Esophagus muscularis mucosa (tissue), 4 donors: ENCODE measurements at places on chromosomes 12 and 14. TPM values are rescaled to one million over a fixed set of nuclear protein-coding genes. Genes with fewer than 3 reads are reported as not detected.

- DNase-seq, result no peak
Observed at GRCh38 chr12:116436561-116437249, 122.5 kb upstream of the MAP1LC3B2 start.

- no peak for DNase-seq
Observed at GRCh38 chr12:47346251-47347019, 266.7 kb upstream of the AMIGO2 start.

- DNase-seq, result no peak
Observed at GRCh38 chr14:50974118-50974517, 29.8 kb upstream of the PYGL start.

DNA sequence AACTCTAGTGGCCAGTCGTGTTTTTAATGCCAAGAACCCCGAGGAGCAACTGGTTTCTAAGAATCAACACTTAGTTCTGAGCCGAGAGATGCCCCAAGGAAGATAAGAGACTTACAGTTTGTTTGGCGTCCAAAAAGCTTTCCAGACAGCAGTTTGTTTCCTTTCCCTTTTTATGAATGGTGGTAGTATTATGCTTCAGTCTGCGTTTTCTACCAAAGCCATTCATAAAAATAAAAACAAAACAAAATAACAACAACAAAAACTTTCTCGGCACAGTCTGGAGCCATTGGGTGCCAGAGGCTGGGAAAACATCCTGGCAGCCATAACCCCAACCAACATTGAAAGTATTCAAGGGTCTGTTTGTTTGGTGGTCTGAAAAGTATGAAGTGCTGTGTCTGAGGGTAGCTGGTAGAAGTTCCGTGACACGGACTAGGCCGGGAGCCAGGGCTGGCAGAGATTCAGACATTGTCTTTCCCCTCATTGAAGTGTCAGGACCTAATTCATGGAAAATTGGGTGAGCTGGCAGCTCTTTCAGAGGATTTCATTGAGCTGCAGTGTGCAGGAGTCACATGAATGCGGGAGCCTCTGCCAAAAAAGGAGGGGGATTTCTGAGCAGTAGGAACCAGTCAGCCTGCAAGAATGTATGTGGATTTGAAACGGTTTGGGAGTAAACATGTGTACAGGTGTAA lies 124.2 kb downstream of the HMGA2 start:
- no peak for DNase-seq

DNA sequence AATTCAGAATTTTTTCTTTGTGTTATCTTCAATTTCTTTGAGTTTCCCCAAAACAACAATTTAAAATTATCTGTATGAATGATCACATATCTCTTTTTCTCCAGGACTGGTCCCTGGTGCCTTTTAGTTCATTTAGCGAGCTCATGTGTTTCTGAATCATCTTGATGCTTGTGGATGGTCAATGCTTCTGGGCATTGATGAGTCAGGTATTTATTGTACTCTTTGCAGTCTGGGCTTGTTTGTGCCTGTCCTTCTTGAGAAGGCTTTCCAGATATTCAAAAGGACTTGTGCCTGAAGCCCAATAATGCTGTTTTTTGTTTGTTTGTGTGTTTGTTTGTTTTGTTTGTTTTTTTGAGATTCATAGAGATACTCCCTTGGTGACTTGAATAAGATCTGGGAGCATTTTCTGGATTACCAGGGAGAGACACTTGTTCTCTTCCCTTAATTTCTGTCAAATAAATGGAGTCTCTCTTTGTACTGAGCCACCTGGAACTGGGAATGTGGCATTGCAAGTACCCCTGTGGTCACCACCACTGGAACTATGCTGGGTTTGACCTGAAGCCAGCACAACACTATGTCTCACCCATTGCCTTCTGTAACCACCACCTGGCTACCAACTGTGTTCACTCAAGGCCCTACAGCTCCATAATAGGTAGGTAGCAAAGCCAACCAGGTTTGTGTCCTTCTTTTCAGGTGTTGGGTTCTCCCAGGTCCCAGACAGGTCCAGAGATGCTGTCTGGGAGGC lies 56.3 kb downstream of the SLC6A15 start:
- DNase-seq, result no peak

DNA sequence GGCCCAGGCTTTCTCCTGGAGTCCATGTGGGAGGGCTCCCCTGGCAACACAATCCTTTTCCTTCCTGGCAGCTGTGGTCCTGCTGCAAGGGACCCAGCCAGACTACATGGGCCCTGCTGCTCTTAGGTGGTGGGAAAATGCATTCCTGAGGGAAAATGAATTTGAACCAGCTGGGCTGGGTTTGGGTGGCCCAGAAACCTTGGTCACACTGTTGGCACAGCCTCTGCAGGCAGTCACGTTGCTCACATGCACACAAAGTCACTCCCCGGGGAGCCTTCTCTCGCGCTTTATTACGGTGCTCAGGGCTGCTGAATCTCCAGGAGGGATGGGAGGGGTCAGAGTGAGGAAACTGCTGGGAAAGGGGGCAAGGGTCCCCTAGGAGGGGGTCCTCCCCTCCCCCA lies 17.2 kb downstream of the PLEKHG3 start:
- no peak for DNase-seq

HNF1A gene
- total RNA-seq, result not detected

DNA sequence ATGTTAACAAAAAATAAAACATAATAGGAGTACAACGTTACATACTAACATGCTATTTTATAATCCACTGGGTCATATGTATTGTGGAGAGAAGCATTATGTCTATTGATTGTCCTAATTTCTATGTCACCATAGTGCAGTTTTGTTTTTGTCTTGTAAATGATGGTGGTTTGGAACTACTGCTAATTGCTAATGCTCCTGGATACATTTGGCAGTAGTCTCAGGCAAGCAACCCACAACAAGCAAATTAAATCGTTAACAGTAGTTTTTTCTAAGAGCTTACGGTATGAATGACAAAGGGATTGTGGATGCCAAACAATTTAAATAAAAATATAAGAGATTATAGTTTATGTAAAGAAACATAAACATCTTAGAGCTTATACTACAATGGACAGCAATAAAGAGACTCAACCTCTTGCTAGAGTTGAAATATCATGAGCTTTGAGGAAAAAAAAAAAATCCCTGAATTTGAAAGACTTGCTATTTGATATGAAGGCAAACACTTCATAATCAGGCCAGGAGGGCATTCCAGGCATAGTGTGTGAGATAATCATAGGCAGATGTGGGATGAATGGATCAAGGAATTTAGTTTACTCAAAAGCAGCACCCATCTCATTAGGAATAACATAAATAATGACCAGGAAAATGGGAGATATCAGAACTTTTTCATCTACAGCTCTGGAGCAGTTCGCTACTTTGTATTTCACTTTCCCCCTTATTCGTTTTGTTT lies 181.3 kb downstream of the CCDC59 start:
- no peak for DNase-seq

CAPZA3 gene
- total RNA-seq, result not detected

TRHDE gene
- total RNA-seq, result 0.84 TPM

GRCh38 chr14:103385929-103386712 lies 906 bp downstream of the MARK3 start:
- DNase-seq, result no peak

DNA sequence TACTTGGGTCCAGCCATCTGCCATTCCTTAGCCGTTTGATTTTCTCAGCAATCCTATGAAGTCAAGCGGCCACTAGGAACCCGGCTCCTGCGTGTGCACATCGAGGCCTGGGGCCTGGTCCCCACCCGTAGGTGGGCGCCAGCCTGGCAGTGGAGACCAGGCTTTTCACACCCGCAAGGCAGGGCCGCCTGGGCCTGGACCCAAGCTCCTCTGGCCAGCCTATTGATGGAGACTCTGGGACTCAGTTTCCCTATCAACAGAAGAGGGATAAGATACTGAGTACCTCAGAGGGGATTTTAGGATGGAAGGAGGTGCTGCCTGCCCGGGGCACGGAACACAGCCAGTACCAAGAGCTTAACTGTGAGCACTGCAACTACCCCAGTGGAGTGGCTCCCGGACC lies 104.3 kb upstream of the C14orf180 start:
- DNase-seq, result peak; percentile 80

MIA2 gene
- total RNA-seq, result 11.9 TPM

DNA sequence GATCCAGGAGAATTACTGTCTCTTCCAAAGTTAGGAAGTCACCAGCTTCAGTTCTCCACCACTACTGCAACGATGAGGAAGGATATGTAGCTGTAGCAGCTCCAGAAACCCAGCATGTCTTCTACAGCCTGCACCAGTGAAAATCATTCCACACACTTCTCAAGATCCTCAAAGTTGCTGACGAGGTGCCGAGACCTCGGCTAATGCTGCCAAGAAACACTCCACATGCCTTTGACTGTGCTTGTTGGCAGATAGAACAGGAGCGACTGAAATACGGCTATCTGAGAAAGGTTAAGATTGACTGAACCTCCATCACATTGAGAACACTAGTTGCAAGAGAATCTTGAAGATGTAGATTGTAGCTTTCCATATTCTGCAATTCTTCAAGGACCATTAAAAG lies 241.9 kb downstream of the PPFIA2 start:
- DNase-seq, result no peak

DNA sequence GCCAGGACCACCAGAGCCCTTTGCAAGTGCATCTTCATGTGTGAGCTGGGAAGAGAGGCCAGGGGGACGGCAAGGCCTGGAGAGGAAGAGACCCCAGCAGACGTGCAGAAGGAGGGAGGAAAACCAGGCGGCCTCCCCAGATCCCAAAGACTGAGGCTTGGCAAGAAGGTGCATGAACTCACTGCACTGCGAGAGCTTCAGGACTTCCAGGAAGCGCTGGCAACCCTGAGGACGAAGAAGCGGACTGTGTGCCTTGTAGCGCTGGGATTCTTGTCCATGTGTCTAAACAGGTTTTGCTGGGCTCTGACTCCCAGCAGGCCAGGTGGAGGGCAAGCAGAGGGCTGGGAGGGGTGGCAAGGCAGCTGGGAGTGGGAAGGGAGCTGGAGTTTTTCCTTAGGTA lies 939 bp downstream of the TGFB3 start:
- no peak for DNase-seq

DNA sequence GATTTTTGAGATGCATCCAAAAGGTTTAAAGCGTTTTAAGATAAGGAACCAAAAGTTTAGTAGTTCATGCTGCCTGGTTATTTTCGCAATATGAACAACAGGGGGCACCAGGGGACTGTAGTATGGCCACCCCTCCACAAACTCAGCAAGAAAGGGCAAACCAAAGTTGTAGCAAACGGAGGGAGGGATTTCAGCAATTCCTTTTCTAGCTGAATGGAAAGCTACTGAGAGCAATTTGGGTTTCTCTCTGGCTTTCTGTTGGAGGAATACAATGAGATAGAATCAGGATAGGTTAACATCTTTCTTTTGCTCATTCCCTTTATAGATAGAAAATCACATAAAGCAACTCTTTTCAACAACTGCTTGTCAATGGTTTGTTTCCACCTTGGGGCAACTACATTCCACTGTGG lies 62.5 kb downstream of the DRAM1 start:
- no peak for DNase-seq

DNA sequence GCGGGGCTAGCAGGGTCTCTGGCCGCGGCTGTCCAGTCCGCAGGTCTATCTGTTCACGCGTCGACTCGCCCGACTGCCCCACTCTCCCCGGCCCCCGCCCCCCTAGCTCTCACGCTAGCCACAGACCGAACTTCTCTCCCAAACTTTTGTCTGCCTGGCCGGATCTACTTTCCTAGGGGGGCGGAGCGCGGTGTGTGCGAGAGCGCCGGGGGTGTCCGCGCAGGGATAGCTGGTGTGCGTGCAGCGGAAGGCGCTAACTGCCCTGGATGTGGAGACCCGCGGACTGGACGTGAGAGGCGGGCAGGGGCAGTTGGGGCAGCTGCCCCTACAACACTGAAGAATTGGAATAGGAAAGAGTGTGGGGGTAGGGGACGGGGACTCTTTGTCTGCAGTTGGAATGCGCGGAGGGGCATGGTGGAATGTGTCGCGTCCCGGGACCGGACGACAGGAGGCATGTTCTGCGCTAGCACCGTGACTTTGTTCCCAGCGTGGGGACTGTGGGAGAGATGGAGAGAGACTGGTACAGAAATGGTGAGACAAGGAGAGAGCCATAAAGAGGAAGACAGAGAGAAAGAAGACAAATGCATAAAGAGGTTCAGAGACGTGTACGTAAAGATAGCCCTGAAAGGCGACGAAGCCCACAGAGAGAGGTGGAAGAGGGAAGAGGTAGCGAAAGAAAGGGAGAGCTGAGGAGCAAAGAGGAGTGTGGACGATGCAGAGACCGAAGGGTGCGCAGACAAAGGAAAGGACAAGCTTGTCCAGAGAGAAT lies at the start of gene AJUBA:
Gene AJUBA (minus strand): TSS at position 75 of the 769 bp plus-strand sequence. CDS start 285 bp downstream, outside the sequence.
- DNase-seq, result peak; percentile 95

PA2G4 gene
- total RNA-seq, result 93.6 TPM

GRCh38 chr14:53613404-53614253 lies 343.0 kb downstream of the BMP4 start:
- no peak for DNase-seq

DNAAF2 gene
- total RNA-seq, result 8.8 TPM

SERPINA3 gene
- total RNA-seq, result 248 TPM

GSG1 gene
- not detected for total RNA-seq

- DNase-seq, result no peak
Observed at GRCh38 chr12:62434494-62435302, 31.9 kb upstream of the MON2 start.

DNA sequence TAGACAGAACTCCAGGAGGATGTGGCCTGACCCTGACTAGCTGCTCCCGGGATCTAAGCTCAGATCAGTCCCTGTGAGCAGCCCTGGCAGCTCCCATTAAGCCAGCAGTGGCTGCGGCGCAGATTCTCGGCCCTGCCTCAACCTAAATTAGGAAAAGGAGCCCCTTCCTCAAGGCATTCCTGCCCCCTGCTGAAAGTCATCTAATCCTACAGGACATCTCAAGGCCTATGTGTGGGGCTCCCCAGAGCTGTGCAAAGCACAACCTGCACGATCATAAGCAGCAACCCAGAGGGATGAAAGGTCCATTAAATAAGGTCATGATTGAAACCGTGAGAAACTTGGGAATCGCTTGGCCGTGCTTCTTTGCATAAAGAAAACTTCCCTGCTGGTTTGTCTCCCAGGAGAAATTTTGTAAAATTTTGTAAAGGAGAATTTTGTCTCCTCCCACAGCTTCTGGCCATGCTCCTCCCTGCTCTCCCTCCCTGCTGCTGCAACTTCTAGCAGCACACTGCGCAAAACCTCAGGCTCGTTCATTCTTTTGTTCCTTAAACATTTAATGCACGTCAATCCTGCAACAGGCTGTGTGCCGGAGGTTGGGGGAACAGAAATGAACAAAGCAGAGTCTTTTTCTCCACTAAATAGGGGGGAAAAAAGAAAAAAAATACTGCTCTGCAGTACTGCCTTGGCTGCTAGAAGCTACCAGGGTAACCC lies 96.6 kb upstream of the SLC35F4 start:
- peak; percentile 84 for DNase-seq

DNA sequence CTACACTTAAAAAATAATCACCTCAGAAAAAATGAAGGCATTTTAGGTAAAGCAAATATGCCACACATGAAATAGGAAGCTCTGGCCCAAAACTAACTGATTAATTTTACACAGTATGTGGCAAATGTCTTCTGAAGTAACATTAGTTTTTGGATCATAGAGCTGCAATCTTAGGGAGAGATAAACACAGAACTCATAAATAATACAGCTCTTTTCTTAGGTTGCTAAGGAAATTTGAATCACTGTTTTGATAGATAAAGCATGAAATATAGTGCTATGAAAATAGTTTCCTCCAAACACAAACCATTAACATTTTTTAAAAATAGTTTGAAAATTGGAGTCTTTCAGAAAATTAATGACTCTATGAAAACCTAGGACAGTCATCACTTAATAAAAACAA lies 15.0 kb downstream of the RASSF9 start:
- DNase-seq, result no peak
